Left kidney (tissue), 8 donors: ENCODE measurements at places on chromosomes 2 and 18. TPM values are rescaled to one million over a fixed set of nuclear protein-coding genes. Genes with fewer than 3 reads are reported as not detected.

GRCh38 chr18:31667185-31667584 lies 17.2 kb downstream of the B4GALT6 start:
- no peak for DNase-seq

DNA sequence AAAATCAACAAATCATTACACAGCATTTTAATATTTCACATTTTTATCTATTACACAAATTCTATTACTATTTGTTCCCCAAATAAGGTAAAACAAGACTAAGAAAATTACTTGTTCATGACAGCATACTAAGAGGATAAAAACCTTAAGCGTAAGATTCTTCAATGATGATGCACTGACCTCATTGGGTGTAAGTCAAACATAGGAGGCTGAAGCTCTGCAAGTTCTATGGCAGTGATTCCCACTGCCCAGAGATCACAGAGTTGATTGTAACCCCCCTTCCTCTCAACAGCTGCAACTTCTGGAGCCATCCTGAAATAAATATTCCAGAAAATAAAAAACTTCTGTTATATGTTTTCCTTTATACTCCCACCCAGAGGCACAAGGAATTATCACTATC lies 82.2 kb upstream of the CDKL4 start:
- no peak for DNase-seq

- no peak for DNase-seq
Measured at GRCh38 chr2:28647682-28648081, 103.9 kb upstream of the PPP1CB start.

GRCh38 chr2:98804736-98805135 lies 73.8 kb upstream of the MGAT4A start:
- no peak for DNase-seq

The SOX11 gene
- polyA plus RNA-seq = 22.9 TPM
